ENCODE measurements at places on chromosomes 1 and 21.
A peak's percentile ranks its signal among the peaks of the same experiment; 100 is the strongest.

- DNase-seq, result peak; percentile 94
Measured at GRCh38 chr1:225881959-225882693, at the start of gene TMEM63A. Gene TMEM63A, minus strand, starts transcription at chr1:225882380. Its CDS starts 4,800 bp downstream, at chr1:225877580.

- DNase-seq, result no peak
Measured at GRCh38 chr21:44456214-44456914, 1.1 kb downstream of the LRRC3 start.

GRCh38 chr1:10947691-10948462, 64.6 kb upstream of the TARDBP start:
- DNase-seq, result no peak

- peak; percentile 48 for DNase-seq
Measured at GRCh38 chr1:235074523-235075047, 54.1 kb downstream of the TOMM20 start.

DNA sequence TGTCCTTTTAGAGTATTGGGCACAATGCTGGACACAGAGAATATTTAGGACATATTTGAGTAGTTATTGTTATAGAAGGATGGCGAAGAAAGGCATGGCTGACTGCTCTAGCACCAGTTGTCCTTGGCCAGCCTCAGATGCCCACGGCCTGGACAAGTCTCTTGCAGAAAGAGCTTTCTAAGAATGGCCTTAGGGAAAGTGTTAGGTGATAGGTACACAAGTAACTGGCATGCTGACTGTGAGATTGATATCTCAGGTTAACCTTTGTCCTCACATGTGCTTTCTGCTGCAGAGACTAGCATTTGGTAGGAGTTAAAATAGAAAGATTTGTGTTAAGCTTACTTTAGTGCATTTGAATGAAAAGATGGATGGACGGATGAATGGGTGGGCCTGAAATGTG, 10.1 kb downstream of the SFT2D2 start:
- no peak for DNase-seq

GRCh38 chr1:53349968-53350852, 22.3 kb upstream of the LRP8 start:
- no peak for DNase-seq

- DNase-seq, result no peak
Measured at GRCh38 chr1:186967656-186968394, 139.1 kb downstream of the PLA2G4A start.

GRCh38 chr1:22551591-22551990, 11.7 kb upstream of the EPHA8 start:
- DNase-seq, result no peak

GRCh38 chr1:41243079-41243385, 926 bp upstream of the SCMH1 start:
- no peak for DNase-seq

- no peak for DNase-seq
Measured at GRCh38 chr1:87197156-87197555, 131.5 kb upstream of the LMO4 start.

- no peak for DNase-seq
Measured at GRCh38 chr21:46065215-46065913, 32.5 kb upstream of the COL6A2 start.

DNA sequence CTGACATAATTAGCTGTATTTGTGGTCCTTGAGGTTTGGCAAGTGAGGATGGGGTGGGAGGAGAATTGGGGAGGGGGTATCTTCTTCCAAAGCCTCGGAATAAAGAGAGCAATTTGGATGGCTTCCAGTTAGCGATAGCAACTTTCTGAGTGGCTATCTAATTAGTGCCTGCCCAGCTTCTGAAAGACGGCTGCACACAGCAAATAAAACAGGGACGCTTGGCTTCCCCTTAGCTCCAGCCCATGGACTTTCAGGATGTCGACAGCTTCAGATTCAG, 31.1 kb downstream of the KLHDC7A start:
- no peak for DNase-seq

GRCh38 chr1:216805953-216806352, 82.7 kb upstream of the ESRRG start:
- no peak for DNase-seq

GRCh38 chr1:107404756-107405155, 263.9 kb downstream of the NTNG1 start:
- DNase-seq, result no peak

DNA sequence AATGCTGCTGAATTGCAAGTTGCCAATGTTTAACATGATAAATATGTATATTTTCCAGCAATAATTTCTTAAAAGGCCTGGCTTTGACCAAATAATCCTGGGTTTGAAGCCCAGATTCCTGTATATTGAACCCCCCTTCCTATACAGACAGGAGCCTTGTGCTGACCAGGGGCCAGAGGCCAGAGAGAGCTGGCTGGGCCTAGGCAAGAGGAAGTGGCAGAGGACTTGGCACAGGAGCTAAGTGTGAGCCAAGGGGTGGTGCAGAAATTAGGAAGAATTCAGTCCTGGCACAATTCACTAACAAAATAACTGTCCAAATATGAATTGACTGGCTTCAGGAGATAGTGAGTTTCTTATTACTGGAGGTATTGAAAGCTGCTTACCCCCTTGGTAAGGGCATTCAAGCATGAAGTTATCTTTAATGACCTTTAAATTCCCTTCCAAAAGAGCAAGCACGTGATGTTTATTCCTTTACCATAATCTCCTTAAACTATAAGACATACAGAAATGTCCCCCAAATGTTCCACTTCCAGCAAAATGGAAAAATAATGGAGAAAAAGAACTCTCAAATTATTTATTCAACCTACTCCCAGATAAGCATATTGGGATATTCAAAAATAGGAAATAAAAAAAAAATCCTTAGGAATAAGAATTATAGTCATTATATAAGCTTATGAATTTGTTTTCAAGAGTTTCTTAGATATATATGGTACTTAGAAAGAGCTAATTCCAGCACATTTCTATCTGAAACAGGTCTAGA, 26.6 kb downstream of the NIBAN1 start:
- no peak for DNase-seq

DNA sequence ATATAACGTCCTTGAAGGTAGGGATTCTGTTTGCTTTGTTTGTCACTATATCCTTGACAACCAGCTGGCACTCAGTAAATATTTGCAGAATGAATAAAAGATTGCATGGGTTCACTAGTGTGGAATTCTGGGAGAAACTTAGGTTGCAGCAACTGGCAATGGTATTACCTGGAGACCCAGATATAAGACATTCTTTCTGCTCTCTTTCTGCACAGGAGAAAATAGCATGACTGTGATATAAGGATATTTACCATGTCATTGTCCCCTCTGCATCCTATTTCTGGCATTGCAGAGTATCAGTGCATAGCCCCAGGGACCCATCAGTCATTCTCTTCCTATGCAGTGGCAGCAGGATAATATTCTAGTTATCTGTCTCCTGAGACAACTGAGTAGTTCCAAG, 308.9 kb upstream of the LRRC7 start:
- no peak for DNase-seq

DNA sequence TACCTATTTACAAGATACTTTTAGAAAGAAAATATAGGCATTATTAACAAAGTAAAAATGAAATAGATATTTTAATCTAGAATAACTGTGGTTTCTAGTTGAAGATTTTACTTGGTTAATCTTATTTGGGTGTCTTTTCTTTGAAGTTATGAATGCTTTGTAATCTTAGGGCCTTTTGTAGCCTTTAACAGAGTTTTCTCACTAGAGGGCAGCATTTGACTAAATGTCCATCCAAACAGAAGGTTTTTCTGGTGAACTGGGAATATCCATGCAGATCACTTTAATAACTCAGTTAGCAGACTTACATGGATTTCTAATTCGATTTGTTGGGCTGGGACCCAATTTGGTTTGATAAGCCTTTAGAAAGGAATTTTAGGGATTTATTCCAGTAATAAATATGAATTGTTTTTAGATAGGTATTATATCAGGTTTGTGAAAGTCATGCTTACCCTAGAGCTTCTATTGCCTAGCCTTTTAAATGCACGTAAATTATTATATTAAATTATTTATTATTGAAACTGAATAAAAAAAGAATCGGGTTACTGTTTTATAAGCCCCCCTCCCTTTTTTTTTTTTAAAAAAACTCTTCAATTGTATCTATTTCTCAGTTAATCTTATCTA, 119.7 kb downstream of the ZNF326 start:
- no peak for DNase-seq

DNA sequence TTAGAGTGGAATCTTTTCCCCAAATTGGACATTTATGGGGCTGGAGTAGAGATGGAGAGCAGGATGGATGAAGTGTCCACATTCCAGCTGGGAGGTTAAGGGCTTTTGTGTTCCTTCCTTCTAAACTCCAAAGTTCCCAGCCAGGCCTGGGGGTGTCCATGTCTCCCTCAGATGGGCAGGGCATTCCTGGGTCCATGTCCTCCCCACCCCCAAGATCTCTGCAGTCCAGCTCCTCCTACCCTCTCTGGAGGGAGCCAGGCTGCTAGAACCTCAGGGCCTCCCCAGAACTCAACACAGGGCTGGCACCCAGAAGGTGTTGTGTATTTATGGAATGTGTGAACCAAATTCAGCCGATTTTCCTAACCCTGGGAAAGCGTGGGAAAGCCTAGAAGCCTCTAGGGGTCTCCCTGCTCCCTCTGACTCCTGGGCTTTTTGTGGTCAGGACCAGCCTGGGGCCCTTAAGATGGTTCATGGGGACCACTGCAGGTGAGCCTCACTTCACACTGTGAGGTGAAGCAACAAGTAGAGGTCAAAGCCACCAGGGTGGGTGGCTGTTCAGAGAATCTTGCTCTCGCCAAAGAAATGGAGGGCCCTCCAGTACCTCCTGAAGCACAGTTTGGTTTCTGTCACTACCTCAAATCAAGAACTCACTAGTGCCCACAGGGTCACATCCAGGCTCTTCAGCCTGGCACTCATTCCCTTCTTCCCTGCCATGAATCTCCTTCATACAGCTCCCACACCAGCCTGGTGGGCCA, 54.8 kb downstream of the GLIS1 start:
- no peak for DNase-seq

DNA sequence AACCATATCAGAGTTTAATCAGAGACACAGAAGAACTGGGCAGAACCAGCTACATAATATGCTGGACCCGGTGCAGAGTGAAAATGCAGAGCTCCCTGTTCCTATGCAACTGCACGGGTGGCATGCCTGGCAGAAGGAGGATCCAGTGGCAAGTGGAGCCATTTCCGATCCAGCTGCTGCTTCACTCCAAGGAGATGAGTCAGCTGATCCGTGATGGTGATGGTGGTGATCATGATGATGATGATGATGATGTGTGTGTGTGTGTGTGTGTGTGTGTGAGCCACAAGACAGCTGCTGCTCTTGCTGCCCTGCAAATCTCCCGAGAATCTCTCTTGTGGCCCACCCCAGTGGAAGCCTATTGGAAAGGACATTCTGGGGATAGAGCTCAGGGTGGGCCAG, 133.0 kb downstream of the URB2 start:
- DNase-seq, result no peak

DNA sequence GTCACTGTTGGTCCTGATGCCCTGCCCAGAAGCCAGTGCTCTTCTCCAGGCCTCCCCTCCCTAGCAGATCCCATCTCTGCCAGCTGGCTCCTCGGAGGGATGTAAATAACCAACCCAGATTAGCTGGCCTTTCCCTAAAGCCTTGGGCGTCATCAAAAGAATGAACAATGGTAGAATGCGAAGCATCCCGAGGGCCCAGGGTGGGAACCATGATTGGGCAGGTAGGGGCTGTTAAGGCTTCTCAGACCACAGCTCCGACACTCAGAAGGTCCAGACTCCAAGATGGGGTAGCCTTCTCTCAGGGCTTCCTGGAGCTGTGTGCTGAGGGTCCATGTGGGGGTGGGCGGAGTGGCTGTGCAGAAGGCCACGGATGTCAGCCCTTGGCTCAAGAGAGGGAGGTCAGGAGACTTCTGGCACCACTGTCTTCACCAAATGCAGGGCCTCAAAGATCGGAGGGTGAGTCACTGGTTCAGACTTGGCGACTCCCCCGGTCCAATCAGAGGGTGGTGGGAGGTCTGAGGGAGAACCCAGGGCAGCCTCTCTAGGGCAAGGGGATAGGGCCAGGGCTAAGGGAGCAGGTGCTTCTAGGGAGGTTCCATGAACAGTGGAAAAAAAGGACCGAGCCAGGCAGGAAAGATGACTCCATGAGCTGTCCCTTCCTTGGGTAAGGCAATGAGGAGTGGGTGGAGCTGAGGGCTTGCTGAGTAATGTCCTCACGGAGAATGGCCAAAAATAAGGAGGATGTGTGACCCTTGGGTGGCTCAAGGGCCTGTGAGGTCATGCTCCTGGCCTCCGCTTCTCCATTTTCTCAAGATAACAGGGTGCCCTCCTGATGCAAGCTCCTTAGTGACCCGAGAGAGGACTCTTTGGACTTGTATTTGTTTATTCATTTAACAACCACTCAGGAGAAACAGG, 58.4 kb upstream of the EPS8L3 start:
- DNase-seq, result no peak

DNA sequence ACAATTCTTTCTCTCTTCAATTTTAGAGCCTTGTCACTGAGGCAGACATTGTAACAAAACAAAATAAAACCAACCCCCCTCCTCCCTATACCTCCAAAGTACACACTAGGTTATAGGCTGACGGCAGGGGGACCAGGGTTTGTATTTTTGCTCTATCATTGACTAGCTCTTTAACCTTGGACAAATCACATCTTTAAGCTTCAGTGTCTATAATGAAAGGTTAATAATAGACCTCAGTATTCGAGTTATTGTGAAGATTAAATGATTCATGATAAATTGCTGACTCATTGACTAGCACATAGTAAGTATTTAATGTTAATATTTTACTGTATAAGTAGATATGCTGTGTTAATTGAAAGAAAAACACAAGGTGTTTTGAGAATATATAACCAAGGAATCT, 1267.6 kb upstream of the ADGRL2 start:
- no peak for DNase-seq

- no peak for DNase-seq
Measured at GRCh38 chr21:26588446-26588845, 15.4 kb upstream of the CYYR1 start.

DNA sequence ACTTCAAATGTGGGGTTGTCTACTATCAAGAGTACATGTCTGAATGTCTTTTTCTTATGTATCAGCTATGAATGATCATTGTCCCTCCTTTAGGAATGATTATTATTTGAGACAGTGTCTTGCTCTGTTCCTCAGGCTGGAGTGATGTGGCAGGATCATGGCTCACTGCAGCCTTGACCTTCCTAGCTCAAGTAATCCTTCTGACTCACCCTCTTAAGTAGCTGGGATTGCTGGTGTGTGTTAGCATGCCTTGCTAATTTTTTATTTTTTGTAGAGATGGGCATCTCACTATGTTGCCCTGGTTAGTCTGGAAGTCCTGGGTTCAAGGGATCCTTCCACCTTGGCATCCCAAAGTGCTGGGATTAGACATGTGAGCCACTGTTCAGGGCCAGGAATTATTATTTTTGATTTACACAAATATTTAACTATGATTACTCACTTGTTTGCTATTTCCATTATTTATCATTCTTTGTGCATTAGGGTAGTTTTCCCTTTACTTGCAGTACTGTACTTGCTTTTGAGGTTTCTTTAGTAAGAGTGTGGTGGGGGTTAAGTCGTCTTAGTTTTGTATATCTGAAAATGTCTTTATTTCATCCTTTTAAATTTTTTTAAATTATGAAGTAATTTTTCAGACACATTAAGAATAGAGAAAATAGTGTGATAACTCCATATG, 12.8 kb downstream of the S100A7 start:
- no peak for DNase-seq

Measured in activated CD4-positive, alpha-beta T cell treated with anti-CD3 and anti-CD28 coated beads, Interleukin-2, amount 50 U/mL, for 1 hour (primary cell).